ENCODE measurements at places on chromosomes 16 and 17.

GRCh38 chr16:83648347-83648746 lies 159.4 kb upstream of the HSBP1 start:
- no peak for DNase-seq

GRCh38 chr16:74249254-74249653 lies 47.4 kb upstream of the PSMD7 start:
- DNase-seq, result no peak

DNA sequence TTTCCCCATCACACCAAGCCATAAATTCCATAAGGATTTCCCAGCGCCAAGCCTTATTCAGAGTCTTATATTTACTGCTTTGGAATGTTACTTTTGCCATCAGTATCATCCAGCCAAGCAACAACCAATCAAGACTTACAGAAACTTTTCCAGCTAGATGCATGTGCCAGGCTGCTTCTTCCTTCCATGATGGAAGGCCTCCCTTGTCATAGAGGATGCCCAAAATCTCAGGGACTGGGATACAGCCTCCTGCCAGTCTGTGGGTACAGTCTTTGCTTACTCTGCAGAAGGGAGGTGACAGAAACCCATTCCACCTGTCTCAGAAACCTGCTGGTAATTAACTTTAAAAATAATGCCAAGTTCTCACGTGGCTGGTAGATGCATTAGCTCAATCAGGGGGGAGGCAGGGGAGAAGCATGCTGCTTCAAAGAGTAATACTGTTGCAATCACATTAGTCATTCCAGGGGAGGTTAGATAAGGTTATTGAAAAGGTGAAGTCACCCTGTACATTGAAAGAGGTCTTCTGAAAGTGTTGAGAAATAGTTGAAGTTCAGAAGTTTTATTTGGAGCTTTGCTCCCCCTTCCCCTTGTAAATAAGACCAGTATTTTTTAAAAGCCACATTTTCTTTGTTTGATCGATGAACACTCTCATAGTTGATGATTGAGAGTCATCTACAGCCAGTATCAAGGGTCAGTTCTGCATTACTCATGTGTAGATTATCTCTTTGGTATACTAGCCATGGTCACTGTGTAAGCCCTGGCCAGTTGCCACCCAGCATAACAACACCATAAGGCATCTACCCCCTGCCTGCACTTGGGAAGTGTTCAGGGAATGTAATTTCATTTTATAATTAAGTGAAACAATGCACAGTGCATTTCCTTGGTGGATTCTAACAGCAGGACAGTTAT lies 22.2 kb downstream of the HLF start:
- DNase-seq, result peak; percentile 77

DNA sequence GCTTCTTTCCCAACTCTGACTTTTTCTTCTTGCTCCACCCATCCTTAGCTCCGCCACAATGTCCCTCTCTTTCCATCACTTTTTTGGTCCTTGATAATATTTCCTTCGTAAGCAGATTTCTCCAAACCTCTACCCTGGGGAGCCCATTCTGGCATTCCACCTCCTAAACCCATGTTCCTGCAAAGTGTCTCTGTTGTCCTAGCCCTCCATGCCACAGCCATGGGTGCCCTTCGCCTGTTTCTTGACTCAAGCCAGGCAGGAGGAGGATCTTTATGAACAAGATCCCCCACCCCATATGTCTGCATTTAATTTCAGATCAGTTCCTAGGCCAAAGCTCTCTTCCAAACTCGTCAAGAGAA lies 42.4 kb downstream of the GAS7 start:
- no peak for DNase-seq

- DNase-seq, result no peak
Observed at GRCh38 chr16:53611179-53611696, 92.4 kb downstream of the RPGRIP1L start.

- no peak for DNase-seq
Observed at GRCh38 chr17:72338304-72338703, 217.5 kb downstream of the SOX9 start.

- DNase-seq, result no peak
Observed at GRCh38 chr17:49522357-49522890, 27.3 kb downstream of the NGFR start.

DNA sequence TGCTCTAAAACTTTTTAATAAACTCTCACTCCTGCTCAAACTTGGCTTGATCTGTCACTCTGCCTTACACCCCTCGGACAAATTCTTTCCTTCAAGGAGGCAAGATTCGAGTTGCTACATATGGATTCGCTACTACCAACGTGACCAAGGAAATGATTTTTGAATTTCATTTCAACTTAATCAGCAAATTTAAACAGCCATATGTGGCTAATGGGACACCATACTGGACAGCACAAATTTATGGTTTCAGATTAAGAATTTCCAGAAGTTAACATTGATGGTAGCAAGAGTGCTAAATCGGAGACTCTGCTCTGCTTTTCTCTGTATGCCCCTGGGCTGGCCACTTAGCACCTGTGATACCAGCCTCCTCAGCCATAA lies 318.2 kb upstream of the PSMD7 start:
- DNase-seq, result no peak

DNA sequence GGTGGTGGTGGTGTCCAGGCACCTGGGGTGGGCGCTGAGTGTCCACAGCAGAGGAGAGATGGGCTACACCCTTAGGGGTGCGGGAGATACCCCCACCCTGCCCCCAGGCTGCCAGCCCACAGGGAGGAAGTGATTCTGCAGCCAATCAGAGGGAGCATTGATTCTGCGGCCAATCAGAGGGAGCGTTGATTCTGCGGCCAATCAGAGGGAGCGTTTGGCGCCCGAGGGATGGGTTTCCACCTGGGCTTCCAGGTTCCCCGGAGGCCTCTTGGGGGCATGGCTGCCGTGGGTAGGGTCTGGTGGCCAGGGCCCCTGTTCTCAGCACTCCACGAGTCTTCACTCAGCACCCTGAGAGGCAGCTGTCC lies 28.2 kb upstream of the ACSF3 start:
- DNase-seq, result no peak

DNA sequence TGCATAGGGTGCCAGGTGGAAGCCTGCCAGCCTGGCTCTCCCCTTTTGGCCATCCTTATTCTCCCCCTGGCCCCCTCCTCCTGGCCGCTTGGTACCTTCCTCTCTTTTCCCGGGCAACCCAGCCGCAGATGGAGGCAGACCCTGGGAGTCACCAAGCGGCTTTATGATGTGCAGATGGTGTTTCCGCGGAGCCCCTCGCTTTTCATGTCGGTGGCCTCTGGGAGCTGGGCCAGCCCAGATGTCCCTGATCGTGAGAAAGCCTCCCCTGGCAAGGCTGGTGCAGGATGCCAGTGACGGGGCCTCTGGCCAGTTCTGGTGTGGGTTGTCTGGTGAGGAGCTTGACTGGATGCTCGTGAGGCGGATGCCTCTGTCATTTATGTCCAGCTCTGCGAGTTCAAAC lies 18.0 kb upstream of the BRD7 start:
- DNase-seq, result peak; percentile 66

DNA sequence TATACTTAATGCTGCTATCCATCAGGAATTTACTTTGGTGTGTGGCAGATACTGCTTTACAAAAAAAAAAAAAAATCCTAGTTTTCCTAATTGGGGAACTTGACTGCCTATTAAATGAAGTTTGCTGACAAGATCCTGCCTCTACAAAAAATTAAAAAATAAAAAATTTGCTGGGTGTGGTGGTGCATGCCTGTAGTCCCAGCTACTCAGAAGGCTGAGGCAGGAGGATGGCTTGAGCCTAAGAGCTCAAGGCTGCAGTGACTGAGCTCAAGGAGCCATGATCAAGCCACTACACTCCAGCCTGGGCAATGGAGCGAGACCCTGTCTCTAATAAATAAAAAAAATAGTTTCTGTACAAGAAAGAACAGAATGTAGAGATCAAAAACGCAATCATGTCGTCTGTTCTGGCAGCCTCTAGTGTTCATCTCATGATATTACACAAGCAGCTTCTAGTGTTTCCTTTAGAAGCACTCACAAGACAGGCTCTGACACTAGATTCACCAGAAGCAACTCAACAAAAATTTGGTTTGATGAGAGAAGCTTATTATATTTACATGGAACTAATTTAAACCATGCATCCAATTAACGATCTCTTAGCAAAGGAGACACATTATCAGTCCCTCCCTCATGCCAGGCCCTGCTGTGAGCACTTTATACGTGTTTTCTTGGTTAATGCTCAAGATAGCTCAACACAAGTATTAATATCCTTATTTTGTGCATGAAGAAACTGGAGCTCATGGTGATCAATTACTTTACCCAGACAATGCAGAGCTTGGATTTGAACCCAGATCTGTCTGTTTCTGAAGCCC lies 6.8 kb upstream of the KRTAP17-1 start:
- DNase-seq, result peak; percentile 53

GRCh38 chr17:38343608-38344419 lies at the start of gene GPR179:
GPR179 (minus strand) TSS chr17:38343956; CDS start chr17:38343789, 167 bp downstream.
- DNase-seq, result no peak

DNA sequence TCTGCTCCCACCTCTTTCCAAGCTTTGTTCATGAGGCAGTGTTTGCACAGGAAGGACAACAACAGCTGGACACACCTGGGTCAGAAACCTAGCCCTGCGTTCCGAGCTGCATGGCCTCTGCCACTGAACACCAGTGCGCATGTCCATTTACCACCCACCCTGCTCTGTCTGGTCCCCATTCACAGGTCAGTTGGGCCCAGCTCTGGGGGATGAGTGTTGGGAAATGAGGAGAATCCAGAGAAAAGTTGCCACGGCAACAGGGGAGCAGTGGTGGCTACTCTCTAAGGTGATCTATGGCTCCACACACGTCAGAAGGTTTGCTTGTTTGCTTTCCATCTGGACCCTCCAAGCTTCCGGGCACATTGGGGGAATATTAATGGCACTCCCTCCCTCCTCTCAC lies 70.4 kb upstream of the ASIC2 start:
- DNase-seq, result no peak

- no peak for DNase-seq
Observed at GRCh38 chr16:50247123-50247905, 19.0 kb upstream of the ADCY7 start.

GRCh38 chr16:83054283-83054682 lies 427.5 kb downstream of the CDH13 start:
- no peak for DNase-seq

- DNase-seq, result no peak
Observed at GRCh38 chr16:78668393-78668792, 568.9 kb downstream of the WWOX start.

- no peak for DNase-seq
Observed at GRCh38 chr16:51407921-51408320, 256.9 kb upstream of the SALL1 start.

DNA sequence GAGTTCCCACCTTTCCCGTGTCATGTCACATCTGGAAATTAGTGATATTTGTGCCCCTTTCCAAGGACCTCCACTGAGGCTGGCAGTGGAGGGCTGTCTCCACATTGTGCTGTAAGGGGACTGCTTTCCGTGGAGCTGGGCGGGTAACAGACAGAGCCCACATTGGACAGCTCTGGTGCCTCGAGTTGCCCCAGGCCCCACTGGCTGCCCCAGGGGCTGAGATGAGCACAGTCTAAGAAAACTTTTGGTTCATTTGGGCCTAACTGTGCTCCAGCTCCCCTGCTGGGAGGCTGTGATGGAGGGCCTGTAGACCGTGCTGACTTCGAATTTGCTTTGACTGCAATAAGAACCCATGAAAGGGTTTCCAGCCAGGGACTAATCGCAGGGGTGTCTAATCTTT lies 38.0 kb downstream of the ARSG start:
- DNase-seq, result no peak

GRCh38 chr17:50033316-50033715 lies 22.6 kb upstream of the ITGA3 start:
- DNase-seq, result no peak

GRCh38 chr17:60594734-60595133 lies 5.3 kb upstream of the PPM1D start:
- DNase-seq, result no peak

- no peak for DNase-seq
Observed at GRCh38 chr17:49915670-49916069, 53.3 kb upstream of the DLX4 start.

DNA sequence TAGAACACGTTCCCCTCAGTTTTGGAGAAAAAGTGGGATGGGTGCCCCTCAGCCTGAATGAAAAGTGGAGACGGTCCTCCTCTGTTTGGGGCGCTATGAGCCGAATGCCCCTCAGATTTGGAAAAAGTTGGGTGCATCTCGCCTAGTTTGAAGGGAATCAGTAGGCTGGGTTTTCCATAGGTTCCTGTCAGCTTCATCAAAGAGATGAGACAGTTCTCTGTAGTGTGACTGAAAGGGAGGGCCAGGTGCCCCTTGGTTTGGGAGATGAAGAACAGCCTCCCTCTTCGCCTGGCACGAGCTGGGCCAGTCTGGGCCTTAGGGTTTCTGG lies 742 bp upstream of the SLC9A5 start:
- peak; percentile 48 for DNase-seq

DNA sequence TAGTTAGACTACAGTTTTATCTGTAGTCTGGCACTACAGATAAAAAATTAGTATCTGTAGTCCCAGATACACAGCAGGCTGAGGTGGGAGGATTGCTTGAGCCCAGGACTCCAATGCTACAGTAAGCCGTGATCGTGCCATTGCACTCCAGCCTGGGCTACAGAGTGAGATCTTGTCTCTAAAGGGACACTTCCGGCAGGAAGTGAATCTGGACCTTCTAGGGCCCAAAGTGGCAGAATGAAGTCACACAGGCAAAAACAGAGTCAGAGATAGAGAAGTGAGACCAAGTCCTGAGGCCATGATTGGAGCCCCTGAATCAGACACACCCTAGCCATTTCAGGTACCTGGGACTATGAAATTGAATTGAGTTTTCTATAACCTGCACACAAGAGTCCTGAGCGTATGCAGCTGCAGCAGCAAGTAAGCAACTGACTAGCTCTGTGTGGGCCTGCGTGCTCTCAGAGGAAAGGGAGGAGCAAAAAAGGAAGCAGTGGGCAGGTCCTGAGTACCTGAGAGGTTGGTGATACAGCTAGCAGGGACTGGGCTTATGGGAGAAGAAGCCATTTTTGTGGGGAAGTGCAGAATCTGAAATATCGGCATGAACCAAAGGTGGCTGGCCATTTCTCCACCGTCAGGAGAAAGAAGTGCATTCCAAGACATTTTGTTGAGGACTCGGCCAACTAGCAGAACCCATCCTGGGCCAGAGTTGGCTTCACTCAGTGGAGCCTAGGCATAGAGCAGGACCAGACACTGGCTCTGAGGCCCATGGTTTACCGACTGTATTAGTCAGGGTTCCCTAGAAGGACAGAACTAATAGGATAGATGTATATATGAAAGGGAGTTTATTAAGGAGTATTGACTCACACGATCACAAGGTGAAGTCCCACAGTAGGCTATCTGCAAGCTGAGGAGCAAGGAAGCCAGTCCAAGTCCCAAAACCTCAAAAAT lies 27.2 kb upstream of the BRD7 start:
- DNase-seq, result no peak

- DNase-seq, result no peak
Observed at GRCh38 chr16:9259914-9260608, 168.6 kb downstream of the HAPSTR1 start.

DNA sequence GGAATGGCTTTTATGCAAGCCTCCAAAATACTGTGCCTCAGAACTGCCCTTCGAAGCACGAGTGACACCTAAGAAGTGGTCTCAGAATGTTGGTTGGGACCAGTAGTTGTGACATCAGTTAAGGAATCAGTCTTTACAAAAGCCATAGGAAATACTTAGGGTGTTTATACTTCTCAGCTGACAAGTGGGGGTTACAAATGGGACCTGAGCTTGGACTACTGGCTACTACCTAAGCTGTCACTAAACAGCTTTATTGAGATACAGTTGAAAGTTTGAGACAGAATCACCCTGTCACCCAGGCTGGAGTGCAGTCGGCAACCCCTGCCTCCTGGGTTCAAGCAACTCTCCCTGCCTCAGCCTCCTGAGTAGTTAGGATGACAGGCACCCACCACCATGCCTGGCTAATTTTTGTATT lies 5.0 kb downstream of the RPL19 start:
- DNase-seq, result peak; percentile 64

GRCh38 chr17:43020789-43021740 lies 1.1 kb downstream of the VAT1 start:
- no peak for DNase-seq

Measured in cerebellar cortex (tissue), 1 donor.